NCI-H187 treated with DMSO at 0.1 percent for 48 hours (cell line): ENCODE measurements at places on chromosomes 11 and 22.
A peak's percentile ranks its signal among the peaks of the same experiment; 100 is the strongest.

DNA sequence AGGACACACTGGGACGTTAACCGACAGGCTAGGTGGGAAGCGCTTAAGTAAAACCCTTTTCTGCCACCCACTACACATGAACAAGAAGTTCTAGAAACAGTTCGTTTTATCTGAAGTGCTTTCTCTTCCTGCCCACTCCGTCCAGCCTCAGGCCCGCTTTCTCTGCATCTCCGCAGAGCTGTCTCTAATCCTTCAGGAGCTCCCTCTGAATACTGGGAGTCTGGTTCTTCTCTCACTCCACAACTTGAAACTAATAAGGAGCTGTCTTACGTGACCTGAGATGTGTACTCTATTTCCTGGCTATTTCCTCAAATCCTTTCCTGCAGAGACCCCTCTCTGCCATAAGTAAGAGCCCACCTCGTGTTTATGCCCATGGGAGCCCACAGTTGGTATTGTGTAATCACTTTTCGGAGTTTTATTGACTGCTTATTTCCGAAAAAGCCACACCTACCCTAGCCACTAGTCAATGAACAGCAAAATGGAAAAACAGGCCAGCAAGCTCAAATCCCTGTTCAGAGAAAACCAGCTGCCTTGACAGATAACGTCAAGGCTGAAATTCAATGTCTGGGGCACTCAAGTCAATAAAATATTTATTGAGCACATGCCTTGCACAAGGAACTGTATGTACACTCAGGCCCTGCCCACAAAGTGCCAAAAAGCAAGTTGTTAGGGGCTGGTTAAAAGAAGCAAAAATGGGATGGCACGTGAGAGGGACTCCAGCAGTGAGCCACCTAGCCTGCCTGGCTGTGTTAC, 4.9 kb downstream of the PC start:
- DNase-seq = no peak

GRCh38 chr22:45689211-45689610, 17.6 kb downstream of the ATXN10 start:
- no peak for DNase-seq

- DNase-seq = no peak
Measured at GRCh38 chr11:88208745-88209144, 33.5 kb upstream of the RAB38 start.

DNA sequence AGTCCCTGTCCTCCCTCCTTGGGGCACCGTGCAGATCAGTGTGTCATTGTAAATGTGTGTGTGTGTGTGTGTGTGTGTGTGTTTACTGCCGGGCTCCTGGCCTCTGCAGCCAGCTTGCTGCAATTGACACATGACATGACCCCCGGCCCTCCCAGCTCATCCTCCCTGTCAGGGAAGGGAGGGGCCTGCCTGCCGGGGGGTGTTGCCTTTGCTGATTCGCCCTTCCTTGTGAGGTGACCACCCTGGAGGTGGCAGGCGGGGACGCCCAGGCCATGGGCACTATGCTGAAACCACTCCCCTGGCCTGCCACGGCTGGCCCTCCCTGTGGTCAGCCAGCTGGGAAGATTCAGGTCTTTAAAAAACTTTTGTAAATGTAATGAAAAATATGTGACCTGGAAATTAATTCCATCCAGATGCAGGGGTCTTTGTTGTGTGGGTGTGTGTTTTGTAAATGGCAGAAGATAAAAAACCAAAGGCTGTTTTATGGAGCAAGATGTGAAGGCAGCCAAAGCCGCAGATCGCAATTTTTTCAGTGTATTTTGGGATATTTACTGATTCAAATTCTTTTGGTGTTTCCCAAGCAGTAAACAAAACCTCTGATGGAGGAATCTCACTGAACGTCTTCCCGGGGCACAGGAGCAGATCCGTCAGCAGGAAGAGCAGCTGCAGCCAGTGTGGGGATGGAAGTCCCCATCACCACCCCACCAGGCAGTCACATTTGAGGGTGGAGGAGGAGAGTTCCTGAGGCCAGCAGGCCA, 23.2 kb downstream of the SHISAL1 start:
- no peak for DNase-seq

GRCh38 chr11:69472541-69473275, 8.8 kb upstream of the LINC01488 start:
- DNase-seq = no peak

DNA sequence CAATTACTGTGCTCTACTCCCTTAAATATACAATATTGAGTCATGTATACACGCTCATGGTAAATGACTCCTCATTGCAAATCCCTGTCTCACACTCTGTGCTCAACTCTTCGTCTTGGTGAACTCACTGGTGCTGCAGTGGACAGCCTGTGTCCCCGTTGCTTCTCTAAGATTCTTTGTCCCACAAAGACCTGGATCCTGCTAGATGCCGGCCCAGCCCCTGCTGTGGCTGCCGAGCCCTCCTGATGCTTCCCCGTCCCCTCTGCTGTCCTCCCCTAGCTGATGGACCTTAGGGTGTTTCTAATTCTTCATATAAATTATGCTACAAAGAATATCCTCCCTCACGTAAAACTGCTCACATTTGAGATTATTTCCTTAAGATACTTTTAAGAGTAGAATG, 5.5 kb downstream of the APOL2 start:
- no peak for DNase-seq

DNA sequence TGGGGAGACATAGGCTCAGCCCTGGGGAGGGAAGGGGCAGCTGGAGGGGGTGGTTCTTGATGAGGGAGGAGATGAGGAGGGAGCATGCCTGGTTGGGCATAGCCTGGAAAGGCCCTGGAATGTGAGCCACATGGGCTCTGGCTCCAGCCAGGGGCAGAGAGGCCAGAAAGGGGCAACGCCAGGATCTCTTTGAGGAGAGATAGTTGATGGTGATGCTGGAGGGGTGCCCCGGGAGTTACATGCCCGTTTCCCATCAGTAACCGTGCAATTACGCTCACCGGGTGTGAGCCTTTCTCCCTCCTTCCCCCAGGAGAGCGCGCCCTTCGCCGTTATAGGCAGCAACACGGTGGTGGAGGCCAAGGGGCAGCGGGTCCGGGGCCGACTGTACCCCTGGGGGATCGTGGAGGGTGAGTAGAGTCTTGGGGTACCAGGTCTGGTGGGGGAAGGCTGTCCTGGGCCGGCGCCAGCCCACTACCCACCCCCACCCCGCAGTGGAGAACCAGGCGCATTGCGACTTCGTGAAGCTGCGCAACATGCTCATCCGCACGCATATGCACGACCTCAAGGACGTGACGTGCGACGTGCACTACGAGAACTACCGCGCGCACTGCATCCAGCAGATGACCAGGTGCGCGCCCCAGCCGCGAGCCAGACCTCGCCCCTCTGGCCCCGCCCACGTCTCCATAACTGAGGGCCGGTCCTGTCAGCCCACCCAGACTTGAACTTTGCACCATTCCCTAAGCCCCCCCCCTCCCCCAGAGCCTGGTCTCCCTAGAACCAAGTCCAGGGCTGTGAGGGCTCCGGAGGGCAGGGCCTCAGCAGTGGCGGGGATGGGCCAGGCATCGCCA, 1.8 kb upstream of the GP1BB start:
- DNase-seq = no peak

GRCh38 chr11:70290361-70291065, 20.0 kb downstream of the PPFIA1 start:
- no peak for DNase-seq

- no peak for DNase-seq
Measured at GRCh38 chr11:69986440-69986787, 91.7 kb upstream of the ANO1 start.

- no peak for DNase-seq
Measured at GRCh38 chr11:68149417-68149816, 28.2 kb upstream of the CHKA start.

GRCh38 chr11:94924171-94924572, 49.2 kb downstream of the CWC15 start:
- no peak for DNase-seq

GRCh38 chr11:72683782-72684200, 9.6 kb upstream of the PDE2A start:
- no peak for DNase-seq

GRCh38 chr11:19349340-19350025, 108.7 kb upstream of the E2F8 start:
- no peak for DNase-seq

- DNase-seq = no peak
Measured at GRCh38 chr11:14905104-14906033, 13.3 kb upstream of the CYP2R1 start.

DNA sequence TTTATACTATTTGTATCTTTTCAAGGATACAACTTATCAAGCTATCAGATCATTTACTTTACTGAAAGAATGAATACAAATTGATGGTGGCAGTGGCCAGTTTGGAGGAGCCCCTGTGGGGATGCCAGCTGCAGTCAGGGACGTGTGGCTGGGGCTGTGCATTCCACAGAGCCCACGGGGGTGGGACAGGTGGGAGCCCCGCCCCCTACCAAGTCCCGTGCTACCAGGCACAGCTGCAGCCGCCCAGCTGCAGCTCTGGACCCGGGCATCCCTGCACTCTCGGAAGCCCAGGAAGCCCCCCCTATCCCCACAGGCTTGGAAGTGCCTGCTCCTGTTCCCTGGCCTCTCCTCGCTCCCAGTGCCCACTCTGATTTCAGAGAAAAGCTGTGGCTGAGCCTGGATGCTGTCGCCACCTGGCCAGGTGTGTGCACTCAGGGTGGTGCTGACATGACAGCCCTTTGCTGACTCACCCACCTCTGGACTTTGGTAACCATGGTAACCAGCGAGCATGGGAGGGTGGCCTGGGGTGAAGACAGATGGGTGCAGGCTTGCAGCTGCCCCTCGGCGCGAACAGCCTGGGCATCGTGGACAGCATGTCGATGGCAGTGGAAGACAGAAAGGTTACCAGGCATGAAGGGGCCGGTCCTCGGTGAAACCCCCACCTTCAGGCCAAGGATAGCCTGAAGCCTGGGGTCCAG, 138.1 kb downstream of the SBF2 start:
- DNase-seq = no peak

- DNase-seq = no peak
Measured at GRCh38 chr11:125124618-125124992, 13.2 kb upstream of the TMEM218 start.

GRCh38 chr11:120713296-120713695, 201.7 kb downstream of the GRIK4 start:
- DNase-seq = no peak

DNA sequence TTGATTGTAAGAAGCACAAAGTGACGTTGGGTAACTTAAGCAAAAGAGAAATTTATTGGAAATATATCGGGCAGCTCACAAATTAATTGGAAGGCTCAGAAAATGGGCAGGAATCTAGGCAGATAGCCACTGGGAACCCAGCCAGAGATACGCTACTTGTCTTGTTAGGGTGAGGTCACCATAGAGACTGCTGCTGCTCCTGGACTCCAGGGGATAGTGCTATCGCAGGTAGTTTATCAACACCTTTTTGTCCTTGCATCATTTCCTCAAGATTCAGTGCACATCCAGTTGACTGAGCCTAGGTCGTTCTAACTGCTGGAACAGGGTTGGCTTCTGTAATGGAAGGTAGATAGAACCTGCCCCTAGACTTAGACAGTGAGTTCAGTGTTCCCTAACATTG, 19.6 kb downstream of the AMOTL1 start:
- DNase-seq = no peak

- DNase-seq = no peak
Measured at GRCh38 chr11:503179-503981, 3.7 kb downstream of the RNH1 start.

GRCh38 chr22:21570398-21570797, 2.9 kb downstream of the UBE2L3 start:
- DNase-seq = no peak

DNA sequence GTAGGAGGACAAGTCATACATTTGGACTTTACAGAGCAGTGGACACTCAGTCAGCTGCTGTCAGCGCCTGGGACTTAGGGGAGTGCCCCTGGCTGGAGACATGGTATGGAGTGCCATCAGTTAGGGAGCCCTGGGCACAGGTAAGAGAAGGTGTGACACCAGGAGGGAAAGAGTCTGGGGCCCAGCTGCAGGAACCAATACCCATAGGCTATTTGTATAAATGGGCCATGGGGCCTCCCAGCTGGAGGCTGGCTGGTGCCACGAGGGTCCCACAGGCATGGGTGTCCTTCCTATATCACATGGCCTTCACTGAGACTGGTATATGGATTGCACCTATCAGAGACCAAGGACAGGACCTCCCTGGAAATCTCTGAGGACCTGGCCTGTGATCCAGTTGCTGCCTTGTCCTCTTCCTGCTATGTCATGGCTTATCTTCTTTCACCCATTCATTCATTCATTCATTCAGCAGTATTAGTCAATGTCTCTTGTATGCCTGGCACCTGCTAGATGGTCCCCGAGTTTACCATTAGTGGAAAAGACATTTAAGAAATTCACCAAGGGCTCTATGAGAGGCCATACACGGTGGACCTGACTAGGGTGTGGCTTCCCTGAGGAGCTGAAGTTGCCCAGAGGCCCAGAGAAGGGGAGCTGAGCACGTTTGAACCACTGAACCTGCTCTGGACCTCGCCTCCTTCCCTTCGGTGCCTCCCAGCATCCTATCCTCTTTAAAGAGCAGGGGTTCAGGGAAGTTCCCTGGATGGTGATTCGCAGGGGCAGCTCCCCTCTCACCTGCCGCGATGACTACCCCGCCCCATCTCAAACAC, 850 bp upstream of the MIF start:
- no peak for DNase-seq

GRCh38 chr11:88377144-88377543, 39.6 kb upstream of the CTSC start:
- no peak for DNase-seq

GRCh38 chr22:44597616-44598015, 99.6 kb upstream of the RTL6 start:
- peak; percentile 77 for DNase-seq

DNA sequence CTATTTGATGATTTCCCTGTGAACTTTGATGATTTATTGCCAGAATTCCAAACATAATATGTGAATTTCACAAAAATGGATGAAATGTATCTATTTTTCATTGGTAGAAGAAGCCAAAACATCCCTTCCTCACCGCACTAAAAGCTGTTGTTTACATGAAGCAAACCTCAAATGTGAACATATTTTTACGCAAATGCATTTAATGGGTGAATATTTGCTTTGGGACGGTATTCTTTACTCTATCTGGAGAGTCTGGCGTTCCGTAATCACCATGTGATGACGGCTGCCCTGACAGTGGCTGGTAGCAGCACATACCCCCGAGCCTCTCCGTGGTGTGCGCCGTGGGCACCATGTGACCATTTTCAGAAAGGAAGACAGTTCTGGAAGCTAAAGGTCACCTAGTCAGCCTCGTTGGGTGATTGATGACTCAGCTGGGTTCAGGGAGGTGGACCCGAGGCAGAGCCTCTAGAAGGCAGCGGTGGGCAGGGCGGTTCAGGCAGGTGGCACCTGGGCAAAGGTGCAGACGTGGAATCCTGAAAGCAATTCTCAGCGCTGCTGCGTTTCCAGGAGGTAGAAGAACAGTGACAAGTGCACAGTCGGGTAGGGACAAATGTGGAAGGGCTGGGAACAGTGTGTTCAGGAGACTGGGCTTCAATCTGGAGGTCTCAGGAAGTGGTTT, 45.3 kb downstream of the PPARA start:
- DNase-seq = no peak

DNA sequence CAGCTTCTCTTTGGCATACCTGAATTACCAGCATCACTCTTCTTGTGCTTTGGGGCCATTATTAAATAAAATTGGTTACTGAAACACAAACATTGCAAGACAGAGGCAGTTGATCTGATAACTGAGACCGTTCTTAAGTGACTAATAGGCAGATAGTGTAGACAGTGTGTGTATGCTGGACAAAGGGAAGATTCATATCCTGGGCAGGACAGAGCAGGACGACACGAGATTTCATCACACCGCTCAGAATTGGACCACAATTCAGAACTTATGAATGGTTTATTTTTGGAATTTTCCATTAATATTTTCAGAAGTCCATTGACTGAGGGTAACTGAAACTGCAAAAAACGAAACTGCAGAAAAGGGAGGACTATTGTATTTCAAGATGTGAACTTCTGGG, 68.6 kb downstream of the LDLRAD3 start:
- no peak for DNase-seq

- DNase-seq = no peak
Measured at GRCh38 chr11:7060868-7061267, 27.9 kb upstream of the RBMXL2 start.
